ENCODE measurements at places on chromosomes 12 and 14.

DNA sequence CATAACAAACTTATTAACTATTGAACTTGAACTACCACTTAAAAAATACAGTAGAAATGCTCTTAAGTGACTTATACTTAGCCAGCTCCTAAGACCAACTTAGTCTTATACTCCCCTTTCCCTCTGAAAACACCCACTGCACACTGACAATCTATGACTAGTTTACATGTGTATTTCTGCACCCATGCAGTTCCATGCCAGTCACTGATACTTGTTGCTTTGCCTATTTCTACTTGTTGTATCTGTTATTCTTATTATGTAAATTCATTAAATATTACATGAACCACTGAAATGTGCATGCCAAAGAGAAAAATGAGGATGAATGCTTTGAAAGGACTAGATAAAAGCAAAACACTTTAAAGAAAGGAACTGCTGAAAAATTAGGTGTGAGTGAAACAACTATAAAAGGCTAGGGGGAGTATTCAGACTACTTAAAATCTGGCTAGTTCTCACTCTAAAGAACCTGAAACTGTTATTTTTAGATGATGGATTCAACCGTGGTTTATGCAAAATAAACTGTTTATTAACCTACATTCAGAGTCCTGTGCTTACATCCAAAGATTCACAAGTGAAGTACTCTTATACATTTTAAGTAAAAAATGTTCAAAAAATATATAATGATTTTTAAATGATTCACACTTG is 74.7 kb downstream of the RPS6KA5 start:
- no peak for DNase-seq

DNA sequence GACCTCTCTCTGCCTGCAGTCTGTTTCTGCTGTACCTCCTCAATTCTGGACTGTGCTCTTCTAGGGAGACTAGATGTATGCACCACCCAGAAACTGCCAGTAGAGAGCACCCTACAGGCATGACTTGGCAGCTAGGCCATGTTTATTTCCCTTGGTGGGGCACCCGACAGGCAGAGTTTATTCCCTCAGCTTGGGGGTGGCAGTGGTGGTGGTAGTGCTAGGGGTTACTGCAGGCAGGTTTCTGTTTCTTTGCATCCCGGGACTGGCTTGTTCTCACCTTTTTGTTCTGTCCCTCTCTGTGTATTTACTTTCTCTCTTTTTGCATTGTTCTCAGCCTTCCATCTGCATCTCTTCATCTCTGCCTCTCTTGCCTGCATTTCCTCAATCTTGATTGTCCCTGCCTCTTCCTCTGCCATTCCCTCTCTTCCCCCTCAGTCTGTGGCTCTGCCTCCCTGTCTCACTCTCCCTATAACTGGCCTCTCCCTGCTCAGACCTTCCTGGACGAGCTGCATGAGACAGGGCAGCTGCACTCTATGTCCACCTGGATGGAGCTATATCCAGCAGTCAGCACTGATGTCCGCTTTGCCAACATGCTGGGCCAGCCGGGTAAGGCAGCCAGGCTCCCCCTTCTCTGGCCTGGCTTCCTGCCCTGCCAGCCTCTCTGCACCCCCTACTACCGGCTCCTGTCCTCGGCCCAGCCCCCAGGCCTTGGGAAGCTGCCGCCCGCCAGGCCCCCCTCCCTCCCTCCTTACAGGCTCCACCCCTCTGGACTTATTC is 13.8 kb downstream of the PRPF40B start:
- DNase-seq = no peak

GRCh38 chr14:92443741-92444140 is 69.8 kb upstream of the RIN3 start:
- DNase-seq = no peak

GRCh38 chr12:108697905-108698304 is 33.4 kb downstream of the CORO1C start:
- no peak for DNase-seq

DNA sequence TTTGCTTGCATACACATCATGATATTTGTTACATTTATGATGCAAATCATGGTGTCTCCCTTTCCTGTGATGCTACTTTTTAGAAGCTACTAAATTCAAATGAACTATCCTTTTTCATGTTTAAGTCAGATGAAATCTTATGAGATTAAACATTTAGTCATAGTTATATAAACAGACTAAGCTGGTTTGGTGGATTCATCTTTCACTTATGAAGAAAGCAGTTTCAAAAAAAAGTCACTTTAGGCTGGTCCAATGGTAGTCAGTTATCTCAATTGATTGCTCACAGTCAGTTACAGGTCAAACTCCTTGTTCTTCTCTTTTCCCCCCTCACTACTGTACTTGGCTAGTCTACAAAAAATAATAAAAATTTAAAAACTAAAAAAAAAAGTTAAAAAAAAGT is 19.7 kb downstream of the SYCP3 start:
- no peak for DNase-seq

- DNase-seq = no peak
Observed at GRCh38 chr12:4353785-4354208, 25.7 kb downstream of the FGF23 start.

DNA sequence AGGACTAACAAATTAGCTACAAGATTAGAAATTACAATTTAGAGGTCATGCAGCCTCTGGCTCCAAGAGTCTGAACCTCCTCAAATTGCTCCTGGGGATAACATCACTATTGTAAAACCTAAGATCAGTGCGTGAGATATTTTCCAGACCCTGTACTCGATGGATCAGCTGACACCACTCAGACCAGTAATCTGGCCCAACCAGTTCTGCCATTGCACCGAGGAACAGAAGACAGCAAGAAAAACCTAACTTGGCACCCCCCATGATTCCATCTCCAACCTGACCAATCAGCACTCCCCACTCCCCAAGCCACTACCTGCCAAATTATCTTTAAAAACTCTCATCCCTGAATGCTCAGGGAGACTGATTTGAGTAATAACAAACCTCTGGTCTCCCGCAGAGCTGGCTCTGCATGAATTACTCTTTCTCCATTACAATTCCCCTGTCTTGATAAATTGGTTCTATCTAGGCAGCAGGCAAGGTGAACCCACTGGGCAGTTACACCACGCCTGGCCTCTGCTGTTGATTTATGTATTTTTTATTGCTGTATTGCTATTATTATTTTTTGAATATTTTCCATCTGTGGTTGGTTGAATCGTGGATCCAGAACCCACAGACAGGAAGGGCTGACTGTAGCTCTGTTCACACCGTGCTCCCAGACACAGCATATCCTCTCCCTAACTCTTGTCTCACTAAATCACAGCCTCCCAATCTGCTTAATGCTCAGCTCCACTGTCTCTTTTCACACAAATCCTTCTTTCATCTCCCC is 9.2 kb downstream of the HEBP1 start:
- no peak for DNase-seq

DNA sequence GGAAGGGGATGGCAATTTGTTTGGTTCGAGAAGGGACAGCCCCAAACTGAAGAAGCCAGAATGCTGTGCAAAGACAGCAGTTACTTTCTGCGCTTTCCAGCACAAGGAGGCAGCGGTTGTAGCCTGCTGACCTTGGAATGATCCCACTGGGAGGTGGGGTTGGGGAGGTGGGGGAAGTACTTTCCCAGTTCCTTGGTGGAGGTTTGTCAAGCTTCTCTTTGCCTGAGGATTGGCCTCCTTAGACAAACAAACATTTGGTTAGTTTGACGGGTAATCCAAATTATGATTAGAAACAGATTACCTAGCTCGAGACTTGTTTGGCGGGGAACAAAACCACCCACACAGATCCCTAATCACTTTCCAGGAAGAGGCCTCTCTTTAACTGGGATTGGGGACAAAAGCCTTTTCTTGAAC is 79.1 kb upstream of the EGLN3 start:
- no peak for DNase-seq

DNA sequence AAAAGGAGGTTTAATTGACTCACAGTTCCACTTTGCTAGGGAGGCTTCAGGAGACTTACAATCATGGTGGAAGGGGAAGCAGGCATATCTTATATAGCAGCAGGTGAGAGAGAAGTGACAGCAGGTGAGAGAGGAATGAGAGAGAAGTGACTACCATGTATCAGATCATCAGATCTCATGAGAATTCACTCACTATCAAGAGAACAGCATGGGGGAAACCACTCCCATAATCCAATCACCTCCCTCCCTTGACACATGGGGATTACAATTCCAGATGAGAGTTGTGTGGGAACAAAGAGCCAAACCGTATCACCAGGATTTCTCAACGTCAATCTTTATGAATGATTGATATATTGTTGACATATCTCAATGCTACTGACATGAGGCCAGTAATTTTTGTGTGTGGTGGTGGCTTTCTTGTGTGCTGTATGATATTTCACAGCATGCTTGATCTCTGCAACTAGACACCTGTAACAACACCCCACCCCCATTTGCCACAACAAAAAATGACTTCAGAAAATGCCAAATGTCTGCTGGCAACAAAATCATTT is 1470.9 kb upstream of the SEL1L start:
- no peak for DNase-seq

GRCh38 chr12:129552996-129553750 is 350.7 kb downstream of the TMEM132D start:
- DNase-seq = no peak

- no peak for DNase-seq
Observed at GRCh38 chr12:106519607-106520021, 63.2 kb upstream of the RFX4 start.

DNA sequence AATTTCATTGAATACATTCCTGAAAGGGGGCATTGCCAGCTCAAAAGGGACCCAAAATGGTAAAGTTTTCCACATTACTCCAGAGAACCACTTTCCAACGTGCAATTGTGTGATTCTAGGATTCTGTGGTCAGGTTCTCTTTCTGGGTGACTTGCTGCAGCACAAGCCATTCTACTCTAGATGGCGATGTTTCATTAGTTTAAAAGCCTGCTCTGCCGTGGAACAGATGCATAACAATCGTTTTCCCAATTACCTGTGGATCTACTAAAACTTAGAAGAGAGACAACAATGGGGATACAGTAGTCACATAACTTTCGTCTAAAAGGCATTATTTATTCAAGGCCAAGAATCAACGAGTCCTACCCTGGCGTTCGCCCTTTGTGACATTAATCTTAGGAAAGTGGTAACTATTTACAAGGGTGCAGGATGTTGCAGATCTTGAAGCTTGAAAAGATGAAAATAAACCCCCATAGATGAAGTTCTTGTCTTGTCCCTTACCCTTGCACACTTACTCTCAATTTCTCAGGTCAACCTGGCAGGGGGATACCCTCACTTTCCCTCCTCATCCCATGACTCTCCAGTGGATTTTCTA is 400.9 kb downstream of the SNAPC1 start:
- peak; percentile 15 for DNase-seq

DNA sequence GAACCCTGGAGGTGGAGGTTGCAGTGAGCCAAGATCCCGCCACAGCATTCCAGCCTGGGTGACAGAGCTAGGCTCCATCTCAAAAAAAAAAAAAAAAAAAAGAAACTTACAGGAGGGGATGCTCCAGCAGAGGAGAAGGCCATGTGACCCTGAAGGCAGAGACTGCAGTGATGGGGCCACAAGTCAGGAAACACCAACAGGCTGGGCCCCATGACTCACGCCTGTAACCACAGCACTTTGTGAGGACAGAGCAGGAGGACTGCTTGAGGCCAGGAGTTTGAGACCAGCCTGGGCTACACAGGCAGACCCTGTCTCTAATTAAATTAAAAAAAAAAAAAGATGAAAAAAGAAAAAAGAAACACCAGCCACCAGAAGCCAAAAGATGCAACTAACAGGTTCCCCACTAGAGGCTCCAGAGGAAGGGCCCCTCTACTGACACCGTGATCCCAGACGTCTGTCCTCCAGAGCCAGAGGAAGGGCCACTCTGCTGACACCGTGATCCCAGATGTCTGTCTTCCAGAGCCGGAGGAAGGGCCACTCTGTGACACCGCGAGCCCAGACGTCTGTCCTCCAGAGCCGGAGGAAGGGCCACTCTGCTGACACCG is 9.1 kb upstream of the GLT1D1 start:
- no peak for DNase-seq

GRCh38 chr14:72708708-72709475 is 185.0 kb downstream of the DPF3 start:
- DNase-seq = no peak

DNA sequence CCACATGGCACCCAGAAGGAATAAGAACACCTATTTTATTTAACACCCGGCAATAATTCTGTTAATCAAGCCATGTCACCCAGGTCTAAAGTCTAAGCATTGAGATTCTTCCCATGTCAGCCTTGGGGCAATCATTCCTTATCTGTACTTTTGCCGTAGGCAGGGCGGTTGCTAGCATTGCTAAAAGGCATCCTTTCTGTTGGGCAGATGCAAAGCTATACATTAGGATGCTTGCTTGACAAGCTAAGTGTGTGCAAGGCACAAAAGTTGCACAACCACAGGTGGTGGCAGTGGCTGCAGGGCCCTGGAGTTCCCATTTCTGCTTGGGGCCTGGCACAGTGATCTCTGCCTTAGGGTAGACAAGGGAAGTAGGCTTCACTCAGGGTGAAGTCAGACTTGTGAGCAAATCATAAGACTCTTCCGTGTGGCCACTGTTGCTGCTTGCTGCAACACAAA is 12.5 kb upstream of the GALNT6 start:
- no peak for DNase-seq

DNA sequence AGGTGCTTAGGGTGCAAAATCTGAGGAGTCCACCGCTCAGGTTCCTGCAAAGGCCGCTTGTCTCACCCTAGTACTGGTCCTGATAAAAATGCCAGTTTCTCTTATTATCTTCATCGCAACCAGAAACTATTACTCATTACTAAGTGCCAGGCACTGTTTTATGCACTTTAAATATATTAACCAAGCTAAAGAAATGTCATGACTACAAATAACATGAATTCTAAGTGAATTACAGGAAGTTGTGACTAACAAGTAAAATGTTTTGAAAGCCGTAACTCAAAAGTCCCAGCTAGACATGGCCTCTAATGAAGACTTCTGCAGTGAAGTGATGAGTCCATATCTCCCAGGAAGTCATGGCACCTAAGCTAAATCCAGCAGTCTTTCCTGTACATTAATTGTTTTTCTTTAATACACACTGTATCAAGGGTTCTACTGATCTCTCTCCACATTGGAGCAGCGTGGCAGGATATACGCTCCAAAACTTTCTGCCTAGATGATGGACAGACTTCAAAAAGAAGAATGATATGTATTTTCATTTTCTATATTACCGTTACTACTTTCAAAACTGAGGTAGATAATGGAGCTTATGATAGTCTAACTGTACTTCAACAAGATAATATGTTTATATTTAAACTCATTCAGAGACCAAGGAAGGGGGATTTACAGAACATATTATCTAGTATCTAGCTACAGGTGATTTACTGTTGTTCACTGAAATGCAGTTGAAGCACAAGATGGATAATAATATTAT is 117.3 kb upstream of the ARID2 start:
- DNase-seq = no peak

GRCh38 chr12:68667896-68668295 is 18.9 kb upstream of the NUP107 start:
- DNase-seq = no peak

GRCh38 chr12:80235944-80236343 is 136.6 kb downstream of the OTOGL start:
- no peak for DNase-seq

DNA sequence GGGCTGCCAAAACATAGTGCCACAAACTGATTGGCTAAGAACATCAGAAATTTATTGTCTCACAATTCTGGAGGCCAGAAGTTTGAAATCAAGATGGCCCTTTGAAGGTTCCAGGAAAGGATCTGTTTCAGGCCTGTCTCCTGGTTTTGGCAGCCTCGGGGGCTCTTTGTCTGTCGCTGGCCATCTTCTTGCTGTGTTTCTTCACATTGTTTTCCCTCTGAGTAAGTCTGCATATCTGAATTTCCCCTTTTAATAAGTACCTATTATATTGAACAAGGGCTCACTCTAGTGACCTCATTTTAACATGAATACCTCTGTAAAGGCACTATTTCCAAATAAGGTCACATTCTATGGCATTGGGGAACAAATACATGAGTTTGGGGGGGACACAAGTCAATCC is 467.1 kb upstream of the MGAT4C start:
- DNase-seq = no peak

Measured in progenitor cell of endocrine pancreas (in vitro differentiated cells).